B cell (primary cell): ENCODE measurements at places on chromosomes 12 and 14.

- DNase-seq = no peak
Measured at GRCh38 chr14:79749065-79749464, 462.2 kb downstream of the DIO2 start.

- DNase-seq = peak; percentile 30
Measured at GRCh38 chr12:44000309-44000952, 164.6 kb downstream of the TMEM117 start.

DNA sequence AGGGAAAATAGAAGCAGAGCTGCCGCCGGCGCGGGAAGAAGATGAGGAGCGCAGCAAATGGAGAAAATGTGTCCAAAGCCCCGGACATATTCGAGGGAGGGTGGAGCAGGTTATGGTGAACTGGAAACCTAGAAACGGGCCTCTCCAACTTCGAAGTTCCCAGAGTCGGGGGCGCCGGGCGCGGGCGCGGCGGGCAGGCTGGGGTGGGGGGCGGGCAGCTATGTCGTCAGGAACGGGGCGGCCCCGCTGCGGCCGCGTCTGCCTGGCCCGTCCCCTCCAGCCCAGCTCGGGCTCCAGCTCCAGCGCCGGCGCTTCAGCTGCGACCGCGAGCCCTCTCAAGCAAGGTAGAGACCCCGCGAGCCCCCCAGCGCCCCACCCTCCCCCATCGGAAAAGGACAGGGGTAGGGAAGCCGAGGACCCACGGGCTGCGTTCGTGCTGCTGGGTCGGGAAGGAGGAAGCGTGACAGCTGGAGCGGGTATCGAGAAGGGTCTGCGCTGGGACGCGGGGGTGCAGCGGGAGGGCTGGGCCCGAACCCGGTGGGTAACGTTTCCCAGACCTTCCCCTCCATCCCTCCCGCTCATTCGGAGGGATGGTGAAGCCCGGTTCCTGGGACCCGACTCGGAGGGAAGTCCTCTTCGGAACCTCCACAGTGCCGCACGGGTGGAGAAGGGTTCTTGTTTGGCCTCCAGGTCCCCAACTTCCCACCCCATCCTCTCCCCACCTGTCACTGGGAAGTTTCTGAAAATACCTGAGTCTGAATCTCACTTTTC is 1.0 kb downstream of the DGKA start:
- DNase-seq = peak; percentile 45

- DNase-seq = peak; percentile 51
Measured at GRCh38 chr14:24075485-24076301, 4.3 kb downstream of the CPNE6 start.

DNA sequence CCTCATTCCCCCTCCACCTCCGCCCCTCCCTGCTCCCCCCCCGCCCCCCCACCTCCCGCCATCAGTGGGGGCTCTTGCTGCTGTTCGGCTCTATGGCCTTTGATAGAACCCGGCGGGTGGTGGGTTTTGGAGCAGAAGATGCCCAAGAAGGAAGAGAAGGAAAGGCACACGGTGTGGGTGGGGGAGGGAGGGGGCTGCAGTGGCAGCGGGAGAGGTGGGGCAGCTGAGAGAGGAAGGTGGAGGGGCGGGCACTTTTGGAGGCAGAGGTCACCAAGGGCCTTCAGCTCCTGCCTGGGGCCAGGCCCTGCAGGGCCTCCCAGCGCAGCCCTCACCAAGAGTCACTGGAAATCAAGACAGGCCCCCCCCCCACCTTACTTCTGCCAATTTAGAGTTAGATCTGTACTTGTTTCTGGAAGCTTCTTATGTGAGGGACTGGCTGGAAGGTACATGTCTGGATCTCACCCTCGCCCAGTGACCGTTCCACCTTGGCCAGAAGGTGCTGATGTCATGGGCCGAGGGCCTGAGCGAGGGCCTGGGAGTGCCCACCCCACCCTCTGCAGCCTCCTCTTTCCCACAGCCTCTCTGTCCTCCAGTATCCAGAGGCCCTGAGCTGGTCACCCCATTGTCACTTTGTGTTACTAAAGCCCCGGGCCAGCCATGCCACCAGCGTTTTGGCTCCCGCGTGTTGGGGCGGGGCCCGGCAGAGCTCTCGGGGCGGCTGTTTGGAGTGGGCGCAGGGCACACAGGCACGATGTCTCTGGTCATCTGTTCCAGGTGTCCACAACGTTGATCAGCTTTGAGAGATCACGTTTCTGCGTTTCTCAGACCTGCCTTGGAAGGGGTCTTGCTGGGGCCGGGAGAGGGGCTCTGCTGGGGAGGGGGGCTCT is 153.9 kb downstream of the KIF26A start:
- DNase-seq = no peak

- no peak for DNase-seq
Measured at GRCh38 chr14:100408350-100409002, 85.3 kb downstream of the SLC25A47 start.

DNA sequence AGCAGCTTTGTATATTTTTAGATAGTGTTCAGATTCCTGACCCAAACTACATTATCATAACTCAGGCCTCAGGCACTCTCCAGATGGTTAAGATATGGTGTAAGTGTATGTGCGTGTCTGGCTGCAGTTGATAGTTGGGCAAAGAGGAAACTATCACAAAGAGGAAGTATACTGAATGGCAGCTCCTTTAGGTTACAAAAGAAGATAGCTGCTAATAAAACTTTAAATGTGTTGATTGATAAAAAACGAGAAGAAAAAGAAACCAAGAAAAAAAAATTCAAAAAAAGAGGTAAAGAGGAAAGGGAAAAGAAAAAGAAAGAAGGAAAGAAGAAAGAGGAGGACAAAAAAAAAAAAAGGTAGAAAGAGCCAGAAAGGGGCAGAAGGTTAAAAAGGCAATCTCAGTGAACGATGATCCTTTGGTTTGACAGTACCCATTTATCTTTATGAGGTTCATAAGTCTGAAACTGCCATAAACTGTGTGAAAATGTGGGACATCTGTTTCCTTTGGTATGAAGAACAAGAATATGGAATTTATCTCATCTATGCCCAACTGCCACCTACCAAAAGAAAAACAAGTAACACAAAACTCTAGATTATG is 42.2 kb downstream of the TAOK3 start:
- DNase-seq = peak; percentile 70

- DNase-seq = no peak
Measured at GRCh38 chr14:105383083-105383730, 15.1 kb upstream of the TEX22 start.

- peak; percentile 91 for DNase-seq
Measured at GRCh38 chr14:61750708-61751474, 11.3 kb upstream of the SNAPC1 start.

- DNase-seq = no peak
Measured at GRCh38 chr12:3544296-3544965, 53.4 kb downstream of the PRMT8 start.

GRCh38 chr14:63392236-63392635 is 73.5 kb upstream of the GPHB5 start:
- DNase-seq = no peak

DNA sequence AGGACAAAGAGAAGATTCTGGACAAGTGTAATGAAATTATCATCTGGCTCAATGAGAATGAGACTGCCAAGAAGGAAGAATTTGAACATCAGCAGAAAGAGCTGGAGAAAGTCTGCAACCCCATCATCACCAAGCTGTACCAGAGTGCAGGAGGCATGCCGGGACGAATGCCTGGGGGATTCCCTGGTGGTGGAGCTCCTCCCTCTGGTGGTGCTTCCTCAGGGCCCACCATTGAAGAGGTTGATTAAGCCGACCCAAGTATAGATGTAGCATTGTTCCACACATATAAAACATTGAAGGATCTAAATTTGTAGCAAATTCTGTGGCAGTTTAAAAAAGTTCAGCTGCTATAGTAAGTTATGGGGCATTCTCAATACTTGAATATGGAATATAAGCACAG is 174.3 kb upstream of the CCND2 start:
- DNase-seq = no peak

DNA sequence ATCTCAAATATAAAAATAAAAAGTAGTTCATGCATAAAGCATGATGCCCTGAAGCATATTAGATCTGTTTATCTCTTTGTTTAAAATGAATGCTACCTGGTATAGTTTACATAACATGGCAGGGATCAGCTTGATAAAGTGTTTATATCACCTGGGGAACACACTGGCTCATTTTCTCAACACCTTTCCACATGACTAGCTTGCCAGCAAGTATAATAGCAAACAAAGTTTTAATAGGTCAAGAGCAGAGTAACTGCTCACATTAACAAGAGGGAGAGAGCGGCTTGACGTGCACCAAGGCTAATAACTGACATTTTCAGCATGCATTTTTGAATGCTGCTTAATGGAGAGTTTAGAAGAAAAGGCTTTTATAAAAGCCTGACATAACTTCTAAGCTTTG is 246.4 kb downstream of the EGLN3 start:
- no peak for DNase-seq

DNA sequence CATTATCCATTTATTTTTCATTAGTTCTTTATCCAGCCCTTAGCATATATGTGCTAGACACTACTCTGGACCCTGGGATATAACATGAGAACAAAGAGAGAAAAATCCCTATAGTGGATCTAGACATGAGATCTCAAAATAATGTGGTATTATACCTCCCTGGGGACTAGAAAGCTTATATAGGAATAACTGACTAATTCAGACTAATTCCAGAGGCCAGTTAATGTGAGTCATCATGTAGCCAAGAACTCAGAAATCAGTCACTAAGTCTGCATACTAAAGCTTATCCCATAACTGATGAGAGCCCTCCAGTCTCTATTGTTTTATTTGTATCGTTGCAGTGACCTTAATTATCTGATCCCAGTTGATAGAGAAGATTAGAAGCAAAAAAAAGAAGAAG is 267.1 kb upstream of the RGS6 start:
- DNase-seq = no peak

DNA sequence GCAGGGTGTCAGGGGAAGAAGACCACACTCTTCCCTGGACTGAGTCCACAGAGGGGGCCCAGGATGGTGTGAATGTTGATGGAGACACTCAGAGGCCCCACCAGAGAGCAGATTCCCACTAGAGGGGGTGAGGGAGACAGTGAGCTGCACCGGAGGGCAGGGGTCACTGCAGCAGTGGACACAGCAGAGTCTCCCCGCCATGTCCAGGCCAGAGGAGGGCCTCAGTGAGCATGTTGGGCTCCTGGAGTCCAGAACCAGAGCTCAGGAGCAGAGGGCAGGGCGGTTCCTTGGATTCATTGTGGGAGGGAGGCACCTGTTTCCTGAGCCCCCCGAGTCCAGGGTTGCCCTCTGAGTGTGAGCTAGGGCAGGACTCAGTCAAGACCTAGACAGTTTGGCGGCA is 1.8 kb upstream of the KRT82 start:
- no peak for DNase-seq

GRCh38 chr14:65472189-65472588 is 59.7 kb downstream of the FUT8 start:
- no peak for DNase-seq

DNA sequence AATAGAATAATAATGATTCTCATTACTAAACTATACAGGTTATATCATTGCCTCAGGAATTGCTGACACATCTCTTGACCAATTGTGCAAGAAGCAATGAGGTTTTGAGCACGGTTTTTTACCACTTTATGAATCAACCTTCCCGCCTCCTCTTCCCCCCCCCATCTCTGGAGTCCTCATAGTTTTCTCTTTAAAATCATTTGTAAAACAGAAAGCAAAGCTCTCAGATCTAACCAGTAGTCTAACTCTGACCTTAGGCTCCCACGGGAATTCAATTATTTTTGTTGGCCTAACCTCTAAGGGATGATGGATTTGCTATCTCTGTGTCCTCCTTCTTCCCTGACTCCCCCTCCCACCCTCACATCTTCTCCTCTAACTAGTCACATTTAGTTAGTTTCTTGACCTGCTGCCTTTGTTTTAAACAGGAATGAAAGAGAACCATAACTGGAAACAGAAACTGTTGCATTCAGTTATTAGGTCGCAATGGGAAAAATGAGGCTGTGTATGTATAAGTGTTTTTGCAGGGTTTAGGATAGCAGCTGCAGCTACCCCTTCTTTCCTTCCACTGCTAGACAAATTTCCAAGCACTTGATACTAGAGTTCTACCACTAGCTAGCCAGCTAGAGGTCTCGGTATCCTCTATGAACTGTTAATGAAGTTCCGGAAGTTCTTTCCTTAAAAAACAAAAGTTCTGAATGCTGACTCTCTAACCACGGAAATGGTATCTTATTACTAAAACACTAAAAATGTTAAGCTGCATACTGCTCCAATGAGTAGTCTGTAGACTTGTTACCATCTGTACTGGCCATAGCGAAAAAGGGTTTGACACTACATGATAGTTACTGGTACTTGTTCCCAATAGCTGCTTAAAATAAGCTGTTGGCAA is 65.4 kb downstream of the TAOK3 start:
- DNase-seq = no peak
